Activated naive CD4-positive, alpha-beta T cell treated with anti-CD3 and anti-CD28 coated beads for 36 hours (primary cell): ENCODE measurements at places on chromosomes 3 and 15.

DNA sequence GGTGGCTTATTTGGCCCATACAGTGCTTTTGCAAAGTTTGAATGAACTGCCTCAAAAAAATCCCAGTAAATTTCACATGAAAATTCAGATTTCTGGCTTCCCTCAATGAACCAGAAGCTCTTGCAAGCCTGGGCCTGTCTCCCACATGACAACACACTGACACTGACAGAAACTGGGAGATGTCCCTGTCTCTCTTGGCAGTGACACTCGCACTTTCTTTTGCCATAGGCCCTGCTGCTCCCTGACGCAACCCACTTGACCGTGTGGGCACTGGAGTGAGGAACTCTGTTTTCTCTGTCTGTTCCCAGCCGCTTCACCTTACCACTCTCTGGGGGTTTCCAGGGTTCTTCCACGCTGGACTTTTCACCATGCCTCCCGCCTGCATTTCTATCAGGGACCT is 524.5 kb downstream of the SHQ1 start:
- H3K27ac ChIP-seq: no peak overlapping the region
- no peaks in the 10 kb centered on the region for H3K4me1 ChIP-seq
- no peaks in the 10 kb centered on the region for H3K36me3 ChIP-seq
- no peak overlapping the region for H3K4me3 ChIP-seq
- DNase-seq: no peak
- no peaks in the 10 kb centered on the region for H3K27me3 ChIP-seq

DNA sequence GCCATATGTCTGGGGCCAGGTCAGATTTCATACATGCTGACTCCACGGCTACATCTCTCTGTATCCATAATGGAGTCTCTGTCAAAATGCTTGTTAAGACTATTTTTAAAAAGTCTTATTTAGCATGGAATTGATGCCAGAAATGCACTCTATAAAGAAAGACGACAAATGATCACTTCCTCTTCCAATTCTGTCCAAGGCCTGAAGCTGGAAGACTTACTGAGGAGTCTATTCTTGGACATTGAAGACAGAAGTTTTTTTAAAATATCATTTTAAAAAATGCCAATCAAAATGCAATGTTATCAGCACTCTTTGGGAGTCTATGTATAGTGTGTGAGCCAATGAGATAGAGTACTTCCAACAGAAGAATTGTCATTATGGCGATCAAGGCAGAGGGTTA is 27.9 kb upstream of the NMNAT3 start:
- no peak for DNase-seq
- H3K27me3 ChIP-seq: peaks cover 21% of the 10 kb centered on the region
- H3K36me3 ChIP-seq: no peaks in the 10 kb centered on the region
- no peaks in the 10 kb centered on the region for H3K4me1 ChIP-seq

DNA sequence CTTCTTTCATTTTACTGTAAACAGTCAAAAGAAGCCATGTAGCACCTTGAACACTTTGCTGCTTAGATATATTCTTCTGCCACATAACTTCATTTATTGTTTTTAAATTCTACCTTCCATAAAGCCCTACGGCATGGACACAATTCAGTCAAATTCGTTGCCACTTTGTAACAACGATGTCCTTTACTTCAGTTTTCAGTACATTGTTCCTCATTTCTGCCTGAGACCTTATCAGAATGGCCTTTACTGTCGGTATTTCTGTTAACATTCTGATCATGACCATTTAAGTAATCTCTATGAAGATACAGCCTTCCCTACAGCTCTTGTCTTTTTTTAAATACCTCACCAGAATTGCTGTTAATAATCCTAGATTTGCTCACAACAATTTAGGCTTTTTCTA is 466.9 kb downstream of the NAALADL2 start:
- no peaks in the 10 kb centered on the region for H3K27me3 ChIP-seq
- no peak for DNase-seq
- H3K4me1 ChIP-seq: no peaks in the 10 kb centered on the region
- H3K36me3 ChIP-seq: no peaks in the 10 kb centered on the region

GRCh38 chr15:41969851-41970431 is 2.4 kb downstream of the EHD4 start:
- peak; percentile 72 for DNase-seq
- peak overlapping the region; percentile 88 for H3K4me3 ChIP-seq
- H3K4me1 ChIP-seq: peaks cover 54% of the 10 kb centered on the region
- H3K36me3 ChIP-seq: peaks cover 15% of the 10 kb centered on the region

DNA sequence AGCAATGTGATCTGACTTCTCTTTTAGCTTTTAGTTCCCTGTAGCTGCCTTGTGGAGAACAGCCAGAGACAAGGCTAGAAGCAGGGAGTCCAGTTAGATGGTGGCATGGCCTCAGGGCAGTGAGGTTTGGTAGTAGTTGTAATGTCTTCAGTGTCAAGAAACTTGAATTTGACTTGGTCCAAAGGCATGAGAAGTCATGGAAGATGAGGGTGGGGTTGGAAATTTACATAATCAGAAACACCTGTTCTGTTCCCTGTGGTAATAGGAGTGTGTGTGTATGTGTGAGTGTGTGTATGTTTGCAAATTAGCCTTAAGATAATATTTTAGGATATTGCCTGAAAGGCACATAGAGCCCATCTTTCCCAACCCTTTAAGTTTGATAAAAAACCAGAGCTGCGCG is 55.2 kb upstream of the GCNT3 start:
- DNase-seq: no peak
- H3K27ac ChIP-seq: no peak overlapping the region
- H3K4me1 ChIP-seq: no peaks in the 10 kb centered on the region
- no peaks in the 10 kb centered on the region for H3K36me3 ChIP-seq
- no peak overlapping the region for H3K4me3 ChIP-seq
- no peaks in the 10 kb centered on the region for H3K27me3 ChIP-seq

DNA sequence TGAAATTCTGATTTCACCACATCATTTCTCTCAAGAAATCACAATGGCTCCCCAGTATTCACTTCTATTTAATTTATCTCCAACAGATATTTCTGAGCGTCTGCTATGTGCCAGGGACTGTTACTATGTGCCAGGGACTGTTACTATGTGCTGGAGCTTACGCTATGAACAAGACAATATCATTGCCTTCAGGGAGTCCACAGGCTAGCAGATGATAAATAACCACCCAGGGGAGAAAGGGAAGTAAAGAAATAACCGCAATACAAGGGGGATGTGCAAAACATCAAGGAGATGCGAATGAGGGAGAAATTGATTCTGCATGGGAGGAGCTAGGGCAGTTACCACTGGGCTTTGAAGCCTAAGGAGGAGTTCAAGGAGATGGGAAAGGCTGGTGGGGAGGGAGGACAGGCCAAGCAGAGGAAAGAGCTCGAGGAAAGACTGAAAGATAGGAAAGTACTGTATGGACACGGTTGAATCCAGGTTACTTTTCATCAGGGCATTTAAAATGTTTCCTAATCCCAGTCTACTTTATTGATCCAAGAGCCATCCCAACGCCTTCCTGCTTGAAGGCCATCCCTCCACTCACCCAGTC is 2.5 kb downstream of the THSD4 start:
- H3K27me3 ChIP-seq: peaks cover 51% of the 10 kb centered on the region
- H3K4me3 ChIP-seq: no peak overlapping the region
- no peak for DNase-seq
- H3K36me3 ChIP-seq: no peaks in the 10 kb centered on the region

DNA sequence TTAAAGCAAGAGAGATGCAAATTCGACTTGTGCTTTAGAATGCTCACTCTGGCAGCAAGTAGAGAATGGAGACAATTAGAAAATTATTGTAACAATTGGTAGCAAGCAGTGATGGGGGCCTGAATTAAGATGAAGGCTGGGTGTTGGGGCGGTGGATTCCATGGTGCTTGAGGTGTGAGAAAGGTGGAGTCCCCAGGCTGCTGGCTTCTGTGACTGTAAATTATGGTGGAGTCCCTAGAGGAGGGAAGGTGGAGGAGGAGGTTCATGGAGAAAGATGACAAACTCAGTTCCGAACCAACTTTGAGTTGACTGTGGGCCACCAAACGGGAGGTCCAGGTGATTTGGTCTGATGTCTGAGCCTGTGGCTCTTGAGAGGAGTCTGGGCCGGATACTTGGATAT is 10.7 kb upstream of the SMAD3 start:
- peaks cover 21% of the 10 kb centered on the region for H3K4me1 ChIP-seq
- H3K27me3 ChIP-seq: no peaks in the 10 kb centered on the region
- peak; percentile 64 for DNase-seq
- H3K27ac ChIP-seq: peak overlapping the region; percentile 13
- H3K36me3 ChIP-seq: no peaks in the 10 kb centered on the region
- H3K4me3 ChIP-seq: no peak overlapping the region

- H3K36me3 ChIP-seq: no peaks in the 10 kb centered on the region
- no peak for DNase-seq
- no peaks in the 10 kb centered on the region for H3K4me1 ChIP-seq
- no peak overlapping the region for H3K4me3 ChIP-seq
- H3K27ac ChIP-seq: no peak overlapping the region
- peaks cover 4% of the 10 kb centered on the region for H3K27me3 ChIP-seq
Observed at GRCh38 chr15:32982001-32982400, 212.5 kb downstream of the FMN1 start.

DNA sequence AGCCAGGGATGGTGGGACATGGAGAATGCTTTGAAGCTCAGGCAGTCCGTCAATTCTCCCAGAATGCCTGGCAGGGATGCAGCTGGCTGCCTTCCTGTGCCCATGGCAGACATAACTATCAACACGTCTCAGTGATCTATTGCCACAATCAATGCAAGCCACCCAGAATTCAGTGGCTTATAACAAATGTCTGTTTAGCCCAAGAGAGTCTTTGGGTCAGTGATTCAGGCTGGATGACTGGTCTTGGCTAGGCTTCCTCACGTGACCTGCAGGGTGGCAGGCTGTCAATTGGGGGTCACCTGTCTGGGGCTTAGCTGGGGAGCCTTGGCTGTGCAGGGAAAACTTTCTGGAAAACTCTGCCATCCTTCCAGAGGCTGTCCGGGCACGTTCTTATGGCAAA is 213.1 kb upstream of the LRRFIP2 start:
- H3K27ac ChIP-seq: no peak overlapping the region
- H3K4me1 ChIP-seq: no peaks in the 10 kb centered on the region
- no peak for DNase-seq
- no peaks in the 10 kb centered on the region for H3K27me3 ChIP-seq

GRCh38 chr15:79403501-79403900 is 28.6 kb upstream of the MINAR1 start:
- H3K4me3 ChIP-seq: no peak overlapping the region
- H3K27me3 ChIP-seq: no peaks in the 10 kb centered on the region
- H3K4me1 ChIP-seq: no peaks in the 10 kb centered on the region
- H3K27ac ChIP-seq: no peak overlapping the region

GRCh38 chr3:108834551-108834950 is 12.0 kb downstream of the TRAT1 start:
- H3K27ac ChIP-seq: peak overlapping the region; percentile 93
- peak overlapping the region; percentile 81 for H3K4me3 ChIP-seq
- H3K4me1 ChIP-seq: peaks cover 80% of the 10 kb centered on the region
- H3K27me3 ChIP-seq: no peaks in the 10 kb centered on the region
- no peak for DNase-seq
